ENCODE measurements at places on chromosomes 6 and 20.

DNA sequence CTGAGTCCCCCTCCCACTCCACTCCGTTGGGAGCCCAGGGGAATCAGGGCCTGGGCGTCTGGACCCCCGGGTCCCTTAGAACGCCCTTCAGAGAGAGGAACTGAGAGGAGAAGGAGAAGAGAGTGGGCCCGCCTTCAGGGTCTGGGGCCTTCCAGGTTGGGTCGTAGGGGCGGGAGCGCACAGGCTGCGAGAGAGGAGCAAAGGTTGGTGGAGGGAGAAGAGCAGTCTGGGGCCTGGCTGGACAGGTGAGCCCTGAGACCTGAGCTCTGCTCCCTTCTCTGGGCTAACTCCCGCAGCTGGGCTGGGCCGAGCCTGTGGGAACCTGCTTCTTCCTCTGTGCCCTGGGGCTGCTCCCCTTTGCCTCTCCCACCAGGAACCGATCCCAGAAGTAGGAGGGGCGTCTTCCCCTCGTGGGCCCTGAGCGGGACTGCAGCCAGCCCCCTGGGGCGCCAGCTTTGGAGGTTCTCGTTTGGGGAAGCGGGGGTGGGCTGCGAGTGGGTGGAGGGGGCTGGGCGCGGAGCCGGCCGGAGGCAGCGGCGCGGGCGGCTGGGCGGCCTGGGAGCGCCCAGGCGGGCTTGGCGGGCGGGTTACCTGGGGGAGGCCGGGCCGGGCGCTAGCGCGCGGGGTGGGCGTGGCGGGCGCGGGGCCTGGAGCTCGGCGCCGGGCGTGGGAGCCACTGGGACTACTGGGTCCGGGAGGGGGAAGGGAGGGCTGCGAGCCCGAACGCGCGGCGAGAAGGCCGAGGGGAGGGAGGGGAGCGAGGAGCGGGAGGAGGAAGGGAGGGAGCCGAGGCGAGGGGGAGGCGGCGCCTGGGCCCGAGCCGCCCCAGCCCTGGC, at the start of gene DDR1:
TSS of gene DDR1 (plus strand) at position 835 of the 836 bp plus-strand sequence. CDS start 4,211 bp downstream, outside the sequence.
- H3K4me3 ChIP-seq = peak within 1 kb of the TSS; percentile 46
- DNase-seq = peak; percentile 81
- 0 out of 2 replicates have a peak, but pooled peaks cover 1% of the 10 kb centered on the region for H3K36me3 ChIP-seq
- peaks cover 39% of the 10 kb centered on the region for H3K4me1 ChIP-seq

DNA sequence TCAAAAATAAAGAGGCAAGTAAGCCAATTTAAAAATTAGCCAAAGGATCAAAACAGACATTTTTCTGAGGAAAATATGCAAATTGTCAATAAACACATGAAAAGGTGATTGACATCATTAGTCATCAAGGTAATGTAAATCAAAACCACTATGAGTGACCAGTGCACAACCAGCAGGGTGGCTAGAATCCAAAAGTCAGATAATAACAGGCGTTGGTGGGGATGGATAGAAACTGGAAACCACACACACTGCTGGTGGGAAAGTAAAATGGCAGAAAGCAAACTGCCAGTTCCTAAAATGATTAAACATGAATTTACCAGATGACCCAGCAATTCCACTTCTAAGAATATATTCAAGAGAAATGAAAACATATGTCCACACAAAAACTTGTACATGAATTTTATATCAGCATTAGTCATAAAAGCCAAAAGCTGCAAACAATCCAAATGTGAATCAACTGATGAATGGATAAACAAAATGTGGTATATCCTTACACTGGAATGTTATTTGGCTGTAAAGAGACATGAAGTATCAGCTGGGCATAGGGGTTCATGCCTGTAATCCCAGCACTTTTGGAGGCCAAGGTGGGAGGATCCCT, 74.8 kb upstream of the MBOAT1 start:
- H3K36me3 ChIP-seq = no peaks in the 10 kb centered on the region
- no peak for DNase-seq
- H3K27ac ChIP-seq = no peak overlapping the region
- H3K4me1 ChIP-seq = no peaks in the 10 kb centered on the region
- no peak overlapping the region for H3K4me3 ChIP-seq
- H3K27me3 ChIP-seq = no peaks in the 10 kb centered on the region

DNA sequence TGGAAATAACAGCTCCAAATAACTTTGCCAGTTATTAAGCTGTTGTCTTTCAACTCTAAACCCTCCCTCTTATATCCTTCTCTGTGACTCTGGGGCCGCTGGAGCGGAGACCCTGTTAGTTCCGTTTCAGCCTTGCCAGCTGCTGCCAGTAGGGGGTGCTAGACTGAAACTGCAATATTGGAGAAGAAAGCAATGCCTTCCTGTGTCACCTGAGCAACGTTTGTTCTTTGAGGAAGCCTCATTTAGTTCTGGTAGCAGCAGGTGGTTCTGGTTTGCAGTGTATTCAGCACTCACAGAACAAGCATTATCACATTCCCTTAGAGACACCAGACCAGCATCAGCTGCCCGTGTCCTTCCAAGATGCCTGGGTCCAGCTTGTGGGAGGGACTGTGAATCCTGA, 22.9 kb upstream of the JAG1 start:
- H3K27me3 ChIP-seq = no peaks in the 10 kb centered on the region
- DNase-seq = peak; percentile 34
- no peaks in the 10 kb centered on the region for H3K4me1 ChIP-seq
- no peak overlapping the region for H3K4me3 ChIP-seq
- H3K36me3 ChIP-seq = no peaks in the 10 kb centered on the region

DNA sequence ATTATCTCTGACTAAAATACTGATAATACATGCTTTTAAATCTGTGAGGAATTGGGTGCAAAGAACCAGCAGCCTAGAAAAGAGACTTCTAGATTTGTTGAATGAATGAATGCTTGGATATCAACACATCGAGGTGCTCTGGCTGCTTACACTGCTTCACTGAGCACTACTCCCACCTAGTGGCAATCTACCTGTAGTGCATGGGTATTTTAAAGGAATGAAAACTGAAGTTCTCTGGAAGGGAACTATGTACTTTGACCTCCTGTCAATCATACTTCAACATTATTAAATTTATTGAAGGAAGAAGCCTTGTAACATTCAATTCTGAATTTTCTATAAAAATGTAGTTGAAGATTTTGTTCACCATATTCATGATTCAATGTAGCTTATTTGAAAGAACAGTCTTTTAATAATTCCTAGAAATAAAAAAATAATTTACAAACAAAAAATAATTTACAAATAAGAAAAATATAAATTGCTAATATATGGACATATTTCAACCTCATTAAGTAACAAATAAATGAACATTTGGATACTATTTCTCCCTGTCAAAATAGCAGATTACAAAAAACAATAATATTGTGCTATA, 111.2 kb upstream of the MMS22L start:
- no peaks in the 10 kb centered on the region for H3K27me3 ChIP-seq
- H3K36me3 ChIP-seq = no peaks in the 10 kb centered on the region
- H3K27ac ChIP-seq = no peak overlapping the region
- H3K4me1 ChIP-seq = no peaks in the 10 kb centered on the region

- DNase-seq = no peak
- H3K27me3 ChIP-seq = no peaks in the 10 kb centered on the region
- no peaks in the 10 kb centered on the region for H3K36me3 ChIP-seq
- H3K27ac ChIP-seq = no peak overlapping the region
- peaks cover 13% of the 10 kb centered on the region for H3K4me1 ChIP-seq
Observed at GRCh38 chr6:25363427-25363826, 84.3 kb downstream of the CARMIL1 start.

DNA sequence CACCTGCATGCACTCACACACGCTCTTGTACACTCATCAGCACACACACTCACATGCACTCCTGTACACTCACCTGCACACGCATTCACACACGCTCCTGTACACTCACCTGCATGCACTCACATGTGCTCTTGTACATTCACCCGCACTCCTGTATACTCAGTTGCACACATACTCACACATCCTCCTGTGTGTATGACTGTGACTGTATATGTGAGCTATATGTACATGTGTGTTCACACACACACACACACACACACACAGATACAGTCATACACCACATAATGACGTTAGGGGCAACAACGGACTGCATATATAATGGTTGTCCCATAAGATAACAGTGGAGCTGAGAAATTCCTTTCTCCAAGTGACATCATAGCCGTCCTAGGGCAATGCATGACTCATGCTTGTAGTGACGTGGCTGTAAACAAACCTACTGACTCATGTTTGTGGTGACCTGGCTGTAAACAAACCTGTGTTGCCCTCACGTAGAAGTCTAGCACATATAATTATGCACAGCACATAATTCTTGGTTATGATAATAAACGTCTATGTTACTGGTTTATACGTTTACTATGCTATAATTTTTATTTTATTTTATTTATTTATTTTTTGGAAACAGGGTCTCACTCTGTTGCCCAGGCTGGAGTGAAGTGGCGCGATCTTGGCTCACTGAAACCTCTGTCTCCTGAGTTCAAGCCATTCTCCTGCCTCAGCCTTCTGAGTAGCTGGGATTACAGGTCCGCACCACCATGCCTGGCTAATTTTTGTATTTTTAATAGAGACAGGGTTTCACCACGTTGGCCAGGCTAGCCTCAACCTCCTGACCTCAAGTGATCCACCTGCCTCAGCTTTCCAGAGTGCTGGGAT, 22.8 kb upstream of the TAF4 start:
- no peak overlapping the region for H3K4me3 ChIP-seq
- H3K36me3 ChIP-seq = no peaks in the 10 kb centered on the region
- peak; percentile 52 for DNase-seq

All from Caco-2 (cell line).